Dermis blood vessel endothelial cell (primary cell): ENCODE measurements at places on chromosomes 7 and 10. TPM values are rescaled to one million over a fixed set of nuclear protein-coding genes. Genes with fewer than 3 reads are reported as not detected.

- no peak for DNase-seq
Observed at GRCh38 chr7:53383131-53383530, 347.7 kb downstream of the POM121L12 start.

GRCh38 chr7:111138586-111138985 is 47.7 kb downstream of the LRRN3 start:
- peak; percentile 2 for DNase-seq

CCDC3 gene
- 0.28 and 1.4 TPM in 2 replicates for total RNA-seq

DNA sequence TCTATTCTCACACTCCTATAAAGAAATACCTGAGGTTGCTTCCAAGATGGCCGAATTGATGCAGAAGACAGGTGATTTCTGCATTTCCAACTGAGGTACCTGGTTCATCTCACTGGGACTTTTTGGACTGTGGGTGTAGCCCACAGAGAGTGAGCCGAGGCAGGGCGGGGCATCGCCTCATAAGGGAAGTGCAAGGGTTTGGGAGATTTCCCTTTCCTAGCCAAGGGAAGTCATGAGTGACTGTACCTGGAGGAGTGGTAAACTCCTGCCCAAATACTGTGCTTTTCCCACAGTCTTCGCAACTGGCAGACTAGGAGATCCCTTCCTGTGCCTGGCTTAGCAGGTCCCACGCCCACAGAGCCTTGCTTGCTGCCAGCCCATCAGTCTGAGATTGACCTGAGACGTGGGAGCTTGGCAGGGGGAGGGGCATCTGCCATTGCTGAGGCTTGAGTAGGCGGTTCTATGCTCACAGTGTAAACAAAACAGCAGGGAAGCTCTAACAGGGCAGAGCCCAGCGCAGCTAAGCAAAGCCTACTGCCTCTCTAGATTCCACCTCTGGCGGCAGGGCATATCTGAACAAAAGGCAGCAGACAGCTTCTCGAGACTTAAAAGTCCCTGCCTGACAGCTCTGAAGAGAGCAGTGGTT is 152.2 kb downstream of the ARL4A start:
- no peak for DNase-seq

DNA sequence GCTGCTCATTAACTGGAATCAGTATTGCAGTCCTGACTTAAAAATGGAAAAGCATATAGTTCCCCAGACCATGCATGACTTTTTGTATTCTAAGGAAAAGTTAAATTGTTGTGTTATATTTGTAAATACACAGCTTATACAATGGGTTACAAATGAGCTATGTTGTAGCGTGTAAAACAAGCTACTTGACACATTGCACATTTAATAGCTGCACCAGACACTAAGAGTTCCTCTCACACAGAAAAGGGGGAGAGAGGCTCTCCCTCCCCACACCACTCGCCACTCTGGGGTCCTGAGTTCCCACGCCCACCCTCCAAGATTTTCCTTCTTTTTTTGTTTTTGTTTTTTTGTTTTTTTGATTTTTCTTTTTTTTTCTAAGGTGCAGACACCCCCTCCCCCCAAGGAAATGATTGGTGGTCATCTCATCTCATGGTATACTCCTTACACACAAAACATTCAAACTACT is 6.3 kb downstream of the KLF6 start:
- no peak for DNase-seq

DNA sequence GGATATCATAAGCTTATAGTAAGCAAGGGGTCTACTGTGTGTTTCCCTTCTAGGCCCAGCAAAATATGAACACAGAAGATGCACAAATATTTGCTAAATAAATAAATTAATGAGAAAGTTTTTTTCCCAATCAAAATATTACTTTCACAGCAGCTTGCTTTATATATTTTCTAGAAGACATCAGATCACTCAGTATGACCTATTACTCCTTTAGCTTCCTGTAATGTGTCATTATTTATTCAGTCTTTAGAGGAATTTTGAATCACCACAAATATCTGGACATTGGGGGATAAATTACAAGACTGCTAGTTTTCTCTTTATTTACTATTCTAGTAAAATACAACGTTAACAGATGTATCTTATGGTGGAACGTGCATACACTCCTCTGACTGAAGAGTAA is 765.8 kb upstream of the POM121L12 start:
- DNase-seq = peak; percentile 2

GRCh38 chr10:44047361-44047760 is 337.5 kb downstream of the CXCL12 start:
- DNase-seq = peak; percentile 62

MYOF gene
- total RNA-seq = 190 and 467 TPM in 2 replicates

DNA sequence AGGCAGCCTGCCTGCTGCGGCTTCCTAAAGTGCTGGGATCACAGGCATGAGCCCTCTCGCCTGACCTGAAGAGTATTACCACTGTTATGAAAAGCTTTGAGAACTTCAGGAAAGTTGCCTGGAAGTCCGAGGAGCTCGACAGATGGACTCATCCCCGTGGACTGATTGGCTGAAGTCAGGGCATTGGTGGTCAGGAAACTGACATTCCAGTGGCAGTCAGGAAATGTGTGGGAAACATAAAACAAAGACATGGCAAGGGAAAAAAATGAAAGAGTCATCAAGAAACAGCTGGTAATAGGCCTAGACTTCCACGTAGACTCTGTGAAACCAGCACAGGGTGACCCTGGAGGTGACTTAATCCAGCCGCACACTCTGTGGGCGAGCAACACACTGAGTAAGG is 123.3 kb downstream of the CDH23 start:
- peak; percentile 79 for DNase-seq

GRCh38 chr10:103661198-103661950 is 167.9 kb downstream of the NEURL1 start:
- DNase-seq = no peak

DNA sequence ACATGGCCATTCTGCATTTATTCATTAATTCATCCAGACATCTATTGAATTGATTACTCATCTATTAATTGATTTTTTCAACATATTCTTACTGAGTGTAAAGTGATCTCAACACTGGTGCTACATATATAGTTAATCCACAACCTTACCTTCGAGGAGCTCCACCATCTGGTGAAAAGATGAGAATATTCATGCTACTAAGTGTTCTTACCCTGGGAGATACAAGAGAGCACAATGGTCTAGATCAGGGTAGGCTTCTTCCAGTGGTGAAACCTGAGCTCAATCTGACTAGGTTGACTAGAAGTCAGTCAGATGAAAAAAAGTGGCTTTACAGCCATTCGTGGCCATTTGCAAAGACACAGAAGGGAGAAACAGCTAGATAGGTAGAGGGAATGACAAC is 507.4 kb downstream of the ANKRD7 start:
- no peak for DNase-seq

GRCh38 chr7:122092964-122093797 is 50.9 kb downstream of the AASS start:
- peak; percentile 89 for DNase-seq

RBP3 gene
- total RNA-seq = not detected in 2 replicates

BAIAP2L1 gene
- 0.84 and 1.4 TPM in 2 replicates for total RNA-seq

- no peak for DNase-seq
Observed at GRCh38 chr10:21099291-21100062, 202.4 kb upstream of the NEBL start.

BLNK gene
- not detected in 2 replicates for total RNA-seq

- no peak for DNase-seq
Observed at GRCh38 chr10:42998481-42999384, 78.1 kb upstream of the RET start.

SPAM1 gene
- not detected in 2 replicates for total RNA-seq

- no peak for DNase-seq
Observed at GRCh38 chr7:155464948-155465739, 7.2 kb downstream of the EN2 start.

CDHR3 gene
- total RNA-seq = 0.51 and 0.84 TPM in 2 replicates

GRCh38 chr10:111545861-111546605 is 469.2 kb downstream of the ADRA2A start:
- DNase-seq = no peak

- DNase-seq = no peak
Observed at GRCh38 chr10:27774831-27775230, 29.2 kb upstream of the MKX start.

ANXA8 gene
- total RNA-seq = not detected in 2 replicates

DNA sequence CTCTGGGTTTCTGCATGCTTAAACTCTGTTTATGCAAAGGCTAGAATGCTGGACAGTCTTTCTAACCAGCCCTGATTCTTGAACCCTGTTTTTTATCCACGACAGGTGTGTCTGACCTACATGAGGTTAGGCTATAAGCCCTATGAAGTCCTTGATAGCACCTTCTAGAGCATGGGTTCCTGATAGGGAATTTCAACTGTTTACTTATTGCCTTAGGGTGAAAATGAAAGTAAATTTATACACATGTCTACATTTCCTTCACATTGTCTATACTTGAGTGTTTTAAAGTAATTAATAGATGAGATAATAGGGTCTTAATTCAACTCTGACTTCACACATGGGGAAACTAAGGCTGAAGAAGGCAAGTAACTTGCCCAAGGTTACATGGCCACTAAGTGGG is 35.5 kb downstream of the ADRA2A start:
- no peak for DNase-seq

GRCh38 chr10:24771943-24772694 is 48.4 kb upstream of the ARHGAP21 start:
- DNase-seq = no peak
